Activated naive CD4-positive, alpha-beta T cell (primary cell): ENCODE measurements at places on chromosomes 5 and 9.

- no peak for DNase-seq
Observed at GRCh38 chr5:168011096-168011495, 280.3 kb upstream of the WWC1 start.

DNA sequence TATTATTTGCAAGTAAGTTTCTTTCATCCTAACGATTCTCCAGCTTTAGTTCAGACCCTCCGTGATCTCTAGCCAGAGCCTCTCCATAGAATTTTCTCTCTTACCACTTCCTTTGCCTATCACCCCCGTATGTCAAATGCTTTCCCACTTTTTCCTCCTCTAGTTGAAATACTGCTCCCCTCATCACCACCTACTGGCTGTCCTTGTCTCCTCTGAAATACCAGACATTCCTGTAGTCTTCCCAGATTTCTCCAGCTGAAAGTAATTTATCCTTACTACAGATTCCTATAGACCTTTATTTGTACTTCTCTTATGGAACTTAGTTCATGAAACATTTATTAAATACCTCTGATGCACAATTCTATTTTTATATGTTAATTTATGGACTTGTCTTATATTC is 36.0 kb upstream of the GLIPR2 start:
- no peak for DNase-seq

DNA sequence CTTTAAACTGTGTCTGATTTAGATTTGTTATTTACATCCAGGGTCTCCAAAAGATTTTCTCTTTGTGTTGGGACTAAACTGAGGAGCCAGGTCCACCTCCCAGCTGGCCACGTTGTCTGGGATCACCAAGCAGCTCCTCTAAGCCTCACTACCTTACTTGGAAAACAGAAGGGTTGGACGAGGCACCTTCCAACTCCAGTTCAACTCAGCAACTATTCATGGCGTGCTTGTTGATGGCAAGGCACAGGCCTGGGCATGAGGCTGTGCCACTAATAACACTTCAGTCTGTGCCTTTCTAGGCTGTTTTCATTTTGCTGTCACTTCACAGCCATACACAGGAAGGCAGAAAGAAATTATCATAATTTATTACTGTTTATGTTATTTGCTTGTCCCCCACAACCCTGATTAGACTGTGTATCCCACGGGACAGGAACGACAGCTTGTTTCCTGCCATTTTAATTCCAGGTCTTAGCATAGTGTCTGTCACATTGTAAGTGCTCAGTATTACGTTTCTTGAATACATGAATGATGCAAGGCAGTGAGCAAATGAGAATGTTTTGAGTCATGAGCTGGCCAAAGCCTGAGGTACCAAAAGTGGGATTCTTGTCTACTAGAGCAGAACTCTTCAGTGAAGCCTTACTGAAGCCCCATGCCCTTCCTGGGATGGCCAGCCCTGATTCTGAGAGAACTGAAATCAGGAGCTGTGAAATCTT is 125.8 kb downstream of the GALNT10 start:
- DNase-seq = no peak

DNA sequence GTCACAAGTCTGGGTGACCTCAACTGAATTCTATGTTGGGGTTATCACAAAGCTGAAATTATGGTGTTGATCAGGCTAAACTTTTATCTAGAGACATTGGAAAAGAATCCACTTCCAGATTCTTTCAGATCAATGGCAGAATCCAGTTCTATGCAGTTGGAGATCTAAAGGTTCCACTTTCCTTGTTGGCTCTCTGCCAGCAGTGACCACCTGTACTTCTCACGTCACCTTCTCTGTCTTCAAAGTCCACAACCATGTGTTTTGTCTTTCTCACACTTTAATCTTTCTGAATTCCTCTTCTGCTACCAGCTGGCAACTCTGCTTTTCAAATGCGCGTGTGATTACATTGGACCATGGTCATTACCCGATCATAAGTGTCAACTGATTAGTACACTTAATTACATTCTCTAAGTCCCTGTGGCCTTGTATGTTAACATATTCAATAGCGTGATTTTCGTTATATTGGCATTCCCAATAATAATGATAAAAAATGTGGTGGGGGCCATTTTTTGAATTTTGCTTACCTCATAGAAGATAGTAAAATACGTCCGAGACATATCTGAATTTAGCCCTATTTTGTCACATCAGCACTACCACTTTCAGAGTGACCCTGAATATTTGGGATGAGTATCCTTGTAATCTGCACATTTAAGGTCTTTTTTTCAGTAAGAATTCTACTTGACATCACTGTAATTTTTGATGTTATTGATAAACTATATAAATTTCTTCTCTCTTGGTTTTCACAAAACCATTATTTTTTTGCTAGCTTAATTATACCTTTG is 73.7 kb upstream of the PRDM9 start:
- no peak for DNase-seq

DNA sequence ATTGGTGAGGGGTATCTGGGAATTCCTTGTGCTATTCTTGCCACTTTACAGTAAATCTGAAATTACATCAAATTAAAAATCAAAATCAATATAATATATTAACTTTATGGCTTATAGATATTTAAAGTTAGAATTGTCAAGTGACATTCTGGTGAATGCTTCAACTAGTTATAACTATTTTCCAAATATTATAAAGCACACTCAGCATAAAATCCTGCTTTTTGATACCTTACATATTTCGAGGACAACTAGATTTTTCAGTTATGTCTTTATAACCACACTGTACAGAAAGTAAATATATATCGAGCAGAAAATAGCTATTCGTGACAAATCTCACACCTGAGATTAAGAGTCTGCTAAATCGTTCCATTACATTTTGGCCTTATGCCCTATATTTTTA is 210.2 kb downstream of the PDE4D start:
- no peak for DNase-seq
